ENCODE measurements at places on chromosomes 4 and X. TPM values are rescaled to one million over a fixed set of nuclear protein-coding genes. Genes with fewer than 3 reads are reported as not detected.

- DNase-seq = no peak
These were observed 88.4 kb upstream of the NAP1L5 start for GRCh38 chr4:88786011-88786410.

DNA sequence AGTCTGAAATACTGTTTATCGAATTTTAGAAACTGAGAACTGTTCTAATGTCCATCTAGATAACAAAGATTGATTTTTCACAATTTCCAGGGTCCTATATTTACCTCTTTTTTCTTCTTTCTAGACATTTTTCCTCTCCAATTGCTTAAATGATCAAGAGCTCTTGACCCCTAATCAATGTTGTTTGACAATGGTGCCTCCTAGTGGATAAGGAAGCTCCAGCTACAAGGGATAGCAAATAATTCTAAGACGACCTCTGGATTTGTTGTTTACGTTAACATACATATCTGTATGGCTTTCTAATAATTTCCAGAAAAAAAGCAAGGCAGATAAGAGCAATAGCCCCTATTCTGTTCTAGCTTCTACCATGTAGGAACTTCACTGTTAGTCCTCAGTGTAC, 35.8 kb downstream of the GPR82 start:
- no peak for DNase-seq

DNA sequence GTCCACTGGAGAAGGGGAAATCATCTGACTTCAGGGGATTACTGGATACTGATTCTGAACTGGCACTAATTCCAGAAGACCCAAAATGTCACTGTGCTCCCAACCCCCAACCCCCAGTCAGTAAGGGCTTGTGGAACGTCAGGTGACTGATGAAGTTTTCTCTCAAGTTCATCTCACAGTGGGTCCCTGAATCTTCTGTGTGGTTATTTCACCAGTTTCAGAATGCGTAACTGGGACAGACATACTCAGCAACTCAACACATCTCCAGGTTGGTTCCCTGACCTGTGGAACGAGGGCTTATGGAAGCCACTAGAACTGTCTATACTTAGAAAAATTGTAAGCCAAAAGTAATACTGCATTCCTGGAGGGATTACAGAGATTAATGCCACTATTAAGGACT, 45.3 kb downstream of the DDX60L start:
- no peak for DNase-seq

DNA sequence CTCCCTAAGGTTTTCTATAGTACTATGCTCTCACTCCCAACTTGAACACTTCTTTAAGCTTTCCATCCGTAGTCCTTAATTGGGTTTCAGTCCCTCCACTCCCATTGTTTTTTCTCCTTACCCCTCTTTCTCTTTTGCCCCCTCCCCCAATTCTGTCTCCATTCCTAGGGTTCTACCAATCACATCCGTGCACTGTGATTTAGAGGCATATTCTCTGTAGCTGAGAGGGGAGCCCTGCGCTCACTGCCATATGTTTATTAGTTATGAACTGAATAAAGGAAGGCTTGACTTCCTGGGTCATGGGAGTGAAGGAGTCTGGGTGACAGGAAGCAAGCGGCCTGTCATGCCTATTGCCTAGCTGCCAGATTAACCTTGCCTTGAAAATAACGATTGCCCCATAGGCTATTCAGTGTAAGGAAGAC, 471 bp downstream of the MCTS1 start:
- DNase-seq = no peak

DNA sequence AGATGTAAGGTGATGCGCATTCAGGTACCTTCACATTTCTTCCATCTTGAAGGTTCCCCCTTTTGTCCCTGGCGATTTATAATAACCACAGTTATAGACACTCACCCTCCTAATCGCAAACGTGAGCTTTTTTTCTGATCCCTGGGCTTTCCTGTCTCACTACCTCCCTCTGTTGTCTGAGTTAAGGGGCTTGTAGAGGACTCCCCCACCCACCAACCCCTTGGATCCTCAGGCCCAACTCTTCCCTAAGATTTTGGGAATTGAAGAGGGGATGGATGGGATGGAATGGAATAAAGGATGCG, 1.4 kb downstream of the CNKSR2 start:
- DNase-seq = no peak

GRCh38 chrX:134622056-134622812, 36.0 kb downstream of the PLAC1 start:
- no peak for DNase-seq

GRCh38 chrX:9678215-9678965, 87.3 kb downstream of the GPR143 start:
- no peak for DNase-seq

DNA sequence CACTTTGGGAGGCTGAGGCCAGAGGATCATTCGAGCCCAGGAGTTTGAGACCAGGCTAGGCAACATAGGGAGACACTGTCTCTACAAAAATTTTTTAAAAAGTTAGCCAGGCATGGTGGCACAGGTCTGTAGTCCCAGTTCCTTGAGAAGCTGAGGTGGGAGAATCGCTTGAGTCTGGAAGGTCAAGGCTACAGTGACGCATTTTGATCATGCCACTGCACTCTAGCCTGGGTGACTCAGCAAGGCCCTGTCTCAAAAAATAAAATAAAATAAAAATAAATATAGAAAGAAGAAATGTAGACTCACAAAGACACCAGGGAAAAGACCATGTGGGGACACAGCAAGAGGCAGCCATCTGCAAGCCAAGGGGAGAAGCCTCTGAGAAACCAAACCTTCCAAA, 42.3 kb upstream of the SLC7A3 start:
- no peak for DNase-seq

DNA sequence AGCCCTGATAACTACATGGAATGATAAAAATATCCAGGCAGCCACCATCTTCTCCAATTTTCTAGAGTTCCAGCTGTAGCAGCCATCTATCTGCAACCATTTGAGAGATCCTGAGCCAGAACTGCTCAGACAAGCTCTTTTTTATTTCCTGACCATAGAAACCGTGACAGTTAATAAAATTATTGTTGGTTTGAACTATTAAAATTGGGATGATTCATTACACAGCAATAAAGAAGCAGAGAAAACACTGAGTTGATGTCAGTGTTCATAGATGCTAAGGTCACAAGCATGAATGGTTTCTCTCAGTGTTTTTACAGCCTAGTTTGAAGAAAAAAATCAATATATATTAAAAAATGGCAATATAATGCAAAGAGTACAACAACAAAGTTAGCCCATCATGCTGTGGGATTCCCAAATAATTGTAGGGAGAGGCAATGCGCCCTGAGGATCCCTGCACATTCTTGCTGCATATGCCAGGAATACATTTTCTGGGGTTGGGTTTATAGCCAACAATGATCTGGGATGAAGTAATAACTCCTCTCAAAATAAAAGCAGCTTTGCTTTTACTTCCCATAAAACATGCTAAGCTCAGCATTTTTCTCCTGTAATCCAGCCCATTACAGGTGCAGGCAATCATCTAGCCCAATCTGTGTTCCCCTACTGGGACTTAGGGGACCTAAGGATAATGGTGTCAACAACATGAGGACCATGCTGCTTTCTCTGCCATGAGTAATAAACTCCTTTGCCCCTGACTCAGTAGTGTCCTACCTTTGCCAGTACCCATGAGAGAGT, 84.0 kb downstream of the PABPC4L start:
- DNase-seq = no peak

DNA sequence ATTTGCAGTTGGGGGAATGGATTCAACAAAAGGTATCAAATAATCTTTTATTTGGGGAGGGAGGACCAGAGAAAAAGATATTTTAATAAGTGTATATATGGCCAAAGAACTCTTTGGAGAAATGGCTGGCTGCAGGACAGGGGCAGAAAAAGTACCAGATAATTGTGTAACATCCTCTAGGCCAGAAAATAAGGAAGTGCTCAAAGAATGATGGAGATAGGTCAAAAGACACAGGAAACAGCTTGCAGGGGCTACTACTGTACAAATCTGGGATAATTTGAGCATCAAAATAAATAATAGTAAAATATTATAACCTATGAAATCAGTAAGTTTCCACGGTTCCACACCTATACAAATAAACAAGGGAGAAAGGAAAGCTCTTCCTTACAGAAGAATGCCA, 34.8 kb downstream of the KLHL5 start:
- DNase-seq = no peak

DNA sequence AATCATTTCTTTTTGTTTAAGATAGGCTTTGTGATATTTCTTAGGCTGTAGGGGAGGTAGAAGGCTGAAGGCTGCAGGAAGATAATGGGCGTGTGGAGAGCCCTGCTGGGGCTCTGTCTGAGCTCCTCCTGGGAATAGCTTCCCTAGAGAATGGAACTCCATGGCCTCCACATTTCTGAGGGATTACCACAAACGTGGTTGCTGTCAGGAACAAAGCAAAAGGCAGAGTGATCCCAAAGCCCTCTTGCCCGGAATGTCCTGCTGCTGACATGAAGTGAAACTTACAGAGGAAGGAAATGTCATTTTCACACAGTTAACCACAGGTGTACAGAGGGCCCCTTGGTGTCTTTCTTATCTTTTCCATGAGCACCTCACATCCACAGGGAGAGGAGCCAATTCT, 89.3 kb downstream of the DDIT4L start:
- no peak for DNase-seq

GRCh38 chr4:111450867-111451266, 694.4 kb upstream of the FAM241A start:
- no peak for DNase-seq

- no peak for DNase-seq
These were observed 273.7 kb upstream of the DIAPH2 start for GRCh38 chrX:96410927-96411326.

DNA sequence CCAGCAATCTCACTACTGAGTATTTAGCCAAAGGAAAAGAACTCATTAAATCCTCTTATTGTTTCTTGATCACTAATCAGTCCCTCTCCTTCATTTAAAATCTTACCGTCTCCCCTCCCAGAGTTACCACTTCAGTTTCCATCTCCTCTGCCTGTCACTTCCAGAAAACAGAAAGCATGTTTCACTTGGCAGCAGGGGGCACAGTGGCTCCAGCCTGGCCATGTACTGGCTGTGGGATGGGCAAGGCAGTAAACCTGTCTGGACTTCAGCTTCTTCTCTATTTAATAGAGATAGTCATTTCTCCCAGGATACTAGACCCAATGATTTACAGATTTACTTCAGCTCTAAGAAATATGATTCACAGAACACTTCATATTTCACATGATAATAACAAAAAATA, 63.2 kb downstream of the CD40LG start:
- peak; percentile 25 for DNase-seq

DNA sequence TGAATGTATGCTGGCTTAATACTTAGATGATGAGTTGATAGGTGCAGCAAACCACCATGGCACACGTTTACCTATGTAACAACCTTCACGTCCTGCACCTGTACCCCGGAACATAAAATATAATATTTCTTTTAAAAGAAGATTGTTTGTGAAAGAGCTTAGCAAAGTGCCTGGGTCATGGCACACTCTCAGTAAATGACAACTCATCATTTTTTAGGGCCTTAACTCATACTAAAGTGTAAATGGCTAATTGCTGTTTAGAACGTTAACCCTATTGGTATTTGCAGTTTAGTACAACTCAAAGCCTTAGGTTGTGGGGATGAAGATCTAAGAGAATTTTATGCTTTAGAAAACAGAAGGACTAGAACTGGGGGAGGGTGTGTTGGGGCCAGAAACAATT, 67.7 kb downstream of the SEL1L3 start:
- no peak for DNase-seq

The CT45A5 gene
- not detected for polyA plus RNA-seq

The CLNK gene
- polyA plus RNA-seq = 0.23 TPM

The P2RY8 gene
- polyA plus RNA-seq = 0.54 TPM

The CPLX1 gene
- polyA plus RNA-seq = 0.47 TPM

The RHOXF2 gene
- polyA plus RNA-seq = not detected

The ARAF gene
- 56.5 TPM for polyA plus RNA-seq

The VEGFC gene
- 12.8 TPM for polyA plus RNA-seq
